Inflammatory macrophage (primary cell): ENCODE measurements at places on chromosomes 5 and 9.

- DNase-seq, result no peak
Measured at GRCh38 chr9:4461437-4461836, 28.8 kb upstream of the SLC1A1 start.

GRCh38 chr5:38615042-38615441 lies 58.6 kb upstream of the LIFR start:
- no peak for DNase-seq

GRCh38 chr9:99365233-99365980 lies 143.3 kb downstream of the SEC61B start:
- no peak for DNase-seq

- DNase-seq, result no peak
Measured at GRCh38 chr5:146867996-146868708, 10.4 kb downstream of the PPP2R2B start.

- no peak for DNase-seq
Measured at GRCh38 chr9:70363760-70364159, 50.7 kb downstream of the KLF9 start.

DNA sequence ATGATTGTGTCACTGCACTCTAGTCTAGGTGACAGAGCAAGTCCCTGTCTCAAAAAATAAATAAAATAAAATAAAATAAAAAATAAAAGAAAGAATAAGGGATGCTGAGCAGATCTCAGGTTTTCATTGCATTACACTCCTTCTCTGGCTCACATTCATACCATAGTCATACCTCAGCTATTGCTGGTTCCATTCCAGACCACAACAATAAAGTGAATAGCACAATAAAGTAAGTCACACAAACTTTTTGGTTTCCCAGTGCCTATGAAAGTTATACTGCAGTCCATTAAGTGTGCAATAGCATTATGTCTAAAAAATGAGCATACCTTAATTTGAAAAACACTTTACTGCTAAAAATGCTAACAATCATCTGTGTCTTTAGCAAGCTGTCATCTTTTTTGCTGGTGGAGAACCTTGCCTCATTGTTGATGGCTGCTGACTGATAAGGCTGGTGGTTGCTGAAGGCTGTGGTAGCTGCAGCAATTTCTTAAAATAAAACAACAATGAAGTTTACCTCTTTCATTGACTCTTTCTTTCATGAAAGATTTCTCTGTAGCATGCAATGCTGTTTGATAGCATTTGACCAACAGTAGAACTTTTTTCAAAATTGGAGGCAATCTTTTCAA lies 415.7 kb downstream of the ZNF608 start:
- DNase-seq, result no peak

DNA sequence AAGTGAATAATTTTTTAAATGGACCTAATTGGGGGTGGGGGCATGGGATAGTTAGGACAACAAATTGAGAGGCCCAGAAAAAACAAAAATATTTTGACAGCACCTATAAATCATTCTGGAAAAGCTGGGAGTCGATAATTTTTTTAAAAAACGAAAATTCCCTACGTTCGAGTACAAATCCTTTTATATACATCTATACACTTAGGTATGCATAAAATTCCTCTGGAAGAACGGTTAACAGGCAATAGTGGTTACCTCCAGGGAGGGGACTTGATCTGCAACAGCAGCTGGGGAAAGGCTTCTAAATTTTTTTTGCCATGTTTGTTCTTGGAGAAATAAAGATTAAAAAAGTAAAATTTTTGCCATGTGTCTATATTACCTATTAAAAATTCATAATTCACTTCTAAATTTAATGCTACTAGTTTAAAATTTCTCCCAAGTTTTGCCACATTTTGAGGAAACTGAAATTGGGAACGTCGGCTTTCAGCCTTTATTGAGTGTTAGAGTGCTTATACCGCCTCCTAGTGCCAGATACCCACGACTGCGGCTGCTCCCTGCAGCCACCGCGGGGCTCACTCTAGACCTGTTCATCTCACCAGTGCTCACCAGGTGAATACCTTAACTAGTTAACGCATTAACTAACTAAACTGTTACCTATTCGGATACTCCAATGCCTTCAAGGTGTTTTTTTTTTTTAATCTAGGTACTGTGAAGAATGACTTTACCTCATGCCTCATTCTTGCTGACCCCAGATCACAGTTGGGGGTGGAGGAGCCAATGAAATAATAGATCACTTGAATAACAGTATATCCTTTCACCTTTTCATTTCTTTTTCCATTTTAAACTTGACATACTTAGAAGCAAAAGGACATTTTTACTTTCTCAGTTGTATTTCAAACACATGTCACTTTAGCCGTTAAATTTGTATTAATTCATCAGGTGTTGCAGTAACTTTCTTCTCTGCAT lies 1.8 kb upstream of the BHMT start:
- DNase-seq, result peak; percentile 60

DNA sequence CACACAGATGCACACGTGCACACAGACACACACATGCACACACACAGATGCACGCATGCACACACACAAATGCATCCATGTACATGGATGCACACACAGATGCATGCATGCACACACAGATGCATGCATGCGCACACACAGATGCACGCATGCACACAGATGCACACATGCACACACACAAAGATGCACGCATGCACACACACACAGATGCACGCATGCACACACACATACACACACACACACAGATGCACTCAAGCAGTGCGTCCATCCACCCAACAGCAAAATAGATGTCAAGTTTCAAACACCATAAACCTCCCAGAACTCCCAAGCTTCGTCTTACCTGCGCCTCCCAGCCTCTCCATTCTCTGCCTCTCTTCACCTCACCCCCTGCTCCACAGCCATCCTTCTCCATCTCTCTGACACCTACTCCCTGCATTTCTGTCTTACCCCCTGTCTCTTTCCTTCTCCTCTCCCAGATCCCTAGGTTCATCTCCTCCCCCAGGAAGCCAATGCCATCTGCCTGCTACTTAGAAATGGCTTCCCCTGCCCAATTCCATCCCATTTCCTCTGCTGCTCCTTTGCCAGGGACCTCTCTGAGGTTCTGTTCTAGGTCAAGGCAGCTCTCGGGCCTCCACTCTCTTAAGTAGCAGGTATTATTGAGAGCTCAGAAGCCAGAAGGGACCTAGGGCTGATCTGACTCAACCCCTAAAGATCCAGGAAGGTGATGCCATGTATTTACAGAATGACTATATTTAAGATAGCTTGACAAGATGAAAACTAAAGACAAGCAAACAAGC lies 297.2 kb downstream of the MED10 start:
- DNase-seq, result no peak

- no peak for DNase-seq
Measured at GRCh38 chr5:68862560-68862959, 231.3 kb upstream of the SLC30A5 start.

GRCh38 chr5:154312576-154312975 lies 122.0 kb downstream of the GALNT10 start:
- no peak for DNase-seq

DNA sequence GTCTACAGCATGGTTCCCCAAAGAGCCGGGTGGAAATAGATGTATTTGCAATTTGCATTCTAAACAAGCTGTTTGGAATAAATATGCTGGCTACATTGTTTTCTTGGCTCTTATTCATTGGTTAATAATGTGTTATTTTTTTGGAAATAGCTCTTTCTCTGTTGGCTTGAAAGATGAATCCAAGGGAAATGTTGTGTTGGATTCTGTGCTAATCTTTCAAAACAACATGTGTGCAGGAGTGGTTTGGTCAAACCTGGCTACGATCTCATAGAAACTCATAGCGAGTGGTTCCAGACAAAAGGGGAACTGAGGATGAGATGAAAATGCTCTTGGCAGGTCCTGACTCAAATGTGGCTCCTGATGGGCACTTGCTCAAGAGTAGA lies 63.7 kb upstream of the CXCL14 start:
- no peak for DNase-seq

GRCh38 chr5:38497946-38498345 lies 58.5 kb downstream of the LIFR start:
- DNase-seq, result no peak

GRCh38 chr9:11749396-11749795 lies 943.8 kb upstream of the TYRP1 start:
- DNase-seq, result no peak
